Fibroblast of the aortic adventitia (primary cell): ENCODE measurements at places on chromosomes 12 and 14. TPM values are rescaled to one million over a fixed set of nuclear protein-coding genes. Genes with fewer than 3 reads are reported as not detected.

The RAP1B gene
- 256 and 294 TPM in 2 replicates for total RNA-seq

DNA sequence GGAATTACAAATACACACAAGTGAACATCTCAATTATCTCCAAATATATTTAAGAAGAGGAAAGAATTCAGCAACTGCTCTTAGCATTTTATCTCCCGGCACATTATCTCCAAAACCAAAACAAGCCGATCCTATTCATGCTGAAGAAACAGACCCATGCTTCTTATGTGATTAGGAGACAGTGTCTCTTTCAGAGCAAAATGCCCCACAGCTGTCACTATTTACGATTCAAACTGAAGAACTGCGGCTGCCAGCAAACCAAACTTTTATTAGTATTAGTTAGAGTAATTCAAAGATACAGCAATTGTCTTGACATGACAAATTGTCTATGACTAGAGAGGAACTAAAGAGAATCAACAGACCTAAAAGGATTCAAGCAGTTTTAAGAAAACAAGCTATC, 79.4 kb downstream of the SETD3 start:
- no peak for DNase-seq

The RNASE3 gene
- not detected in 2 replicates for total RNA-seq

- DNase-seq, result peak; percentile 46
These were observed 14.5 kb upstream of the HPD start for GRCh38 chr12:121873216-121873569.

The GUCY2C gene
- total RNA-seq, result not detected in 2 replicates
